ENCODE measurements at places on chromosomes 3 and 15.

GRCh38 chr15:78907577-78907976, 34.9 kb downstream of the MORF4L1 start:
- DNase-seq: no peak

- DNase-seq: no peak
Observed at GRCh38 chr3:145865399-145866018, 295.5 kb downstream of the PLOD2 start.

DNA sequence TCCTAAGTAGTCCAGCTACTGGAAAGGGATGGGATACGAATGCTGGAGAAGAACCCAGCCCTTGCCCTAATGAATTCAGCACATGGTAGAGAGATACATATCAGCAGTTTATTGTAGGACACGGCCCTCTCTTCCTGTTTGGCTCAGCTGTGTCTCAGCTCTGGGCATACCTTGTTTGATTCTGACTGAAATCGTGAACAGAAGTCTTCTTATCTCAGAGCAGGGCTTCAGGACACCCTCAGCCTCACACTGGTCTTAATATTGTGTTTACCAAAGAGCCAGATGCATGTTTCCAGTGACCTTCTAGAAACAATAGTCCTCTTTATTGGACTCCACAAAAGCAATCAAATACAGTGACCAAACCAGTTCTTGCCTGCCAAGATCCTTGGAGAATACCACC, 54.7 kb downstream of the FAM174B start:
- DNase-seq: no peak

DNA sequence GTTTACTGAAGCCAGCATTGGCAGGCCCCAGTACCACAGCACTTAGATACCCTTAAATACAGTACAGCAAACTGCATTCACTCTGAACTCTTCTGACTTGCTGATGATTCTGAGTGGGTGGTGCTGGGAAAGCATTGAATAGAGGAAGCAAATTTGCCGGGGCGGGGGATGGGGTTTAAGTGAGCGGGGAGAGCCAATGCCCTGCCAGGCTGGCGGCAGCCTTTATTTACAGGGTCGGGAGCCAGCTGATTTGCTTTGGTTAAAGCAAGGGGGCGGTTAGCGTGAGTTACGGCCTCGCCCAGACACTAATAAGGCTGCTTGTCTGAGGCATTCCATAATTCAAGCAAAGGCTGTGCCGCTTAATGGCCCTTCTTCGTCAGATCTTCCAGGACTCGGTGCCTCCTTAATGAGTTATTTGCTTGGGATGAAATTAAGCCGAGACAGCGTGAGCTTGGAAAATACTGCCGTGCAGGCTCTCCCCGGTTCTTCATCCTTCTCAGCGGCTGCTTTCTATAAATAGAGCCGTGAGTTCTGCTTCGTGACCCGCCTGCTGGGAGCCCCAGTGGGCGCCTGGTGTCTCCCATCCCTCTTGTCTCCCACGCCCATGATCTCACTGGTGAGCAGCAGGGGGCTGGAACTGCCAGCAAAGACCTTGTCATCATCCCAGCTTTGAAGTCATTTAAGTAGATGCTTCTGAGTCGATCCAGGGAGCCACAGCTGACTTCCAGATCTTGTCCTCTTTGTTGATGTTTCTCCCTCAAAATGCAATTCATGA, 25.8 kb downstream of the SPSB4 start:
- DNase-seq: no peak

DNA sequence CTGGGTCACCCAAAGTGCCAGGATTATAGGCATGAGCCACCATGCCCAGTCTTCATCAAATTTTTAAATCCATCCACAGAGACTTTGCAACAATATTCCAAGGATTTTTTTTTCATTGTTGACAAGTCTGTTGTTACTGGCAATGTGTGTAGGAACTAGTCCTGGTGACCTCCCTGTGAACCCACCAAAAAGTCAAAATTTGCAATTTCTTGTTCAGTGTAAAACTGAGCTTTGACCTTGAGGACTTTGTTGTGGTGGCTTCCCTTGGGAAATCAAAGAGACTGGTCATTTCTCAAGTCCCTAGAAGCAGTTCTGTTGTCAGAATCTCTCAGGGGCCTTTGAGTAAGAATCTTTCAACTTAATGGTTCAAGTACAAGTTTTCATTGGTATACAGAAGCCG, 36.9 kb upstream of the COL8A1 start:
- no peak for DNase-seq

DNA sequence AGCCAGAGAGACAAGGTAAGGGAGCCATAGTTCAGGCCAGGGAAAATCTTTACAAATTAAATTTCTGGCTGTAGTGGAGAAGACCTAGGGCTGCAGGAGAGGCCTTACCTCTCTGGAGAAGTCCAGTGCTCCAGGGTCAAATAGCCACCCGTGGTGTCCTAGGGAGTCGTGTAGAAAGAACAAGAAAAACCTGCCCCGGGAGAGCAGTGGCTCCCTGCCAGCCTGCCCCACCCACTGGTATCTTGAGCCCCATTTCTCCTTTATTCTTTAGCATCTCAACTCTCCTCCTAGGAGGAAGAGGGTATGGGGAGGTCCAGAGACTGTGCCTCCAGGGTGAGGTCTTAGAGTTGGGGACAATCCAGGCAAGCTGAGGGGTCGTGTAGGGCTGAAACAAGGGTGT, 32.1 kb upstream of the NTRK3 start:
- no peak for DNase-seq

- no peak for DNase-seq
Observed at GRCh38 chr15:71532994-71533393, 277.4 kb upstream of the NR2E3 start.

- DNase-seq: no peak
Observed at GRCh38 chr3:98788651-98789050, 25.5 kb downstream of the ST3GAL6 start.

DNA sequence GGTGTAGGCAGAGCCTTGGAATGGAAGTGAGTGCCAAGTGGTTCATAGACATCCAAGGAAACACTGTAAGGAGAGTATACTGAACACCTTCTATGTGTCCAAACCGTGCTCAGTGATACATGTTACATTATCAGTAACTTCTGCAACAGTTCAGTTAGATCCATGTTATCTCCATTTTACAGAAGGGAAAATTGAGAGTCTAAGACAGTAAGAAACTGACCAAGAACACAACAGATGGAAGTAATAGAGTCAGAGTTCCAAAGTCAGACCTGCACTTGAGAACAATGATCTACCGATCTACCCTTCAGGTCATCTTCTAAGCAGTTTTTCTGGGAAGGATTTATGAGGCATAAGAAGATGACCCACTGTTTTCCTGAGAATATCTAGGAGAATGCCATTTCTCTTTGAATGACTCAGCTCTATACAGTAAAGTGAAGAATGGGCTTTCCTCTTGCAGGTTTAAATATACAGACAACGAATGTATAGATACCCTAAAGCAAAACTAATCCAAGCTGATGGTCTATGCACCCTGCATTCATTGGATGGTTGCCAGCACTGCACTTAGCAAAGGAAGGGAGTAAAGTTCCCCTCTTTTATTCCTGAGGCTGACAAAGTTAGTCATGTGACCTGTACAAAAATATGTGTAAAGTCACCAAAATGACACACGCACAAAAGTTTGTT, 604.1 kb upstream of the MDFIC2 start:
- DNase-seq: no peak

GRCh38 chr3:17820704-17821103, 78.3 kb upstream of the TBC1D5 start:
- DNase-seq: no peak

DNA sequence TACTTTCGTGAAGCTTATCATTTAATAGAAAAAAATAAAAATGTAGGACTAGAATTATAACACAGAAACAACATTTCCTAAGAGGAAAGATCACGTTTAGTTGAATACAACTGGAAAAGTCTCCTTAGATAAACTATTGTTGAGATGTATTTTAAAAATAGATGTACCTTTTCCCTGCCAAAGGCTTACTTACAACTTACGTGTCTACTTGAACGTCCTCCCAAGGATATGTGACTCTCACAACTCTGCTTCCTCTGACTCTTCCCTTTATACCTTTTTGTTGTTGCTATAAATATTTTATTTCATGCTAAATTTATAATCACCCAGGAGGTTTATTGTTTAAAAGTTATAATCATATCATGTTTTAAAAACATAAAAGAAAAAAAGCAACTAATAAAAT, 908.0 kb upstream of the ROBO1 start:
- no peak for DNase-seq

- DNase-seq: no peak
Observed at GRCh38 chr3:183100376-183100775, 1.1 kb upstream of the MCCC1 start.

- DNase-seq: no peak
Observed at GRCh38 chr3:71225002-71225684, 358.4 kb downstream of the FOXP1 start.

Data from activated T-helper 1 cell treated with Interleukin-2 at 50 U/mL for 16 hours (primary cell).